HuH-7.5 (cell line): ENCODE measurements at places on chromosomes 5 and 9.

- no peak for DNase-seq
These were observed 89.0 kb downstream of the ARSB start for GRCh38 chr5:78896132-78896531.

DNA sequence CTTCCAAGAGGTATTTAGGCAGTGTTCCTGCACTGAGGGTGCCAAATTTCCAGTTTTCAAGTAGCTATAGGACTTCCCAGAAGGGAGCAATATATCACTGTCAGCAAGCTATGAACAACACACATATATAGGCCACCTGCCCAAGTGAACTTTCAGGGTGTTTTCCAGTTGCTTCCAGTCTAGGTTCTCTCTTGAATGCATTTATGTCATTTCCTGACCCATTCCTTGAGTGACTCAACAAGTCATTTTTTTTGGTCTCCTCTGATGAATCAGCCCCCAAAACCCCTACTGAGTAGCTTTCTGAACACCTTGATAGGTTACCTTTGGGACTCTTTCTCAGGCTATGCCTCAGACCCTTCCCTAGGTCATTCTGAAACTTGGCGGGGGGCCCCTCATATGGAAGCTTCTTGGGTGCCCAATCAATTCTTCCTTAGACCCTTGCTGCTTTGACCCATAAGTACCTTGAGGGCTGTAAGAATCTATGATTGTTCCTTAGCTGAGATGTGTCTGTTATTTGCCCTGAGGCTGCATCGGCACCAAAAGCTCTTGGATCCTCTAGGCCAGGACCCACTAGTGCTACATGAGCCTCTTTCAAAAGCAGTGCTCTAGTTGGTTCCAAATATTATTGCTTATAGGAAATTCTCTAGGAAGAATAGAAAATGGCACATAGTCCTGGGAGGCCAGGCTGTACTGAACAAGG, 12.4 kb downstream of the DNAJB5 start:
- DNase-seq: no peak

DNA sequence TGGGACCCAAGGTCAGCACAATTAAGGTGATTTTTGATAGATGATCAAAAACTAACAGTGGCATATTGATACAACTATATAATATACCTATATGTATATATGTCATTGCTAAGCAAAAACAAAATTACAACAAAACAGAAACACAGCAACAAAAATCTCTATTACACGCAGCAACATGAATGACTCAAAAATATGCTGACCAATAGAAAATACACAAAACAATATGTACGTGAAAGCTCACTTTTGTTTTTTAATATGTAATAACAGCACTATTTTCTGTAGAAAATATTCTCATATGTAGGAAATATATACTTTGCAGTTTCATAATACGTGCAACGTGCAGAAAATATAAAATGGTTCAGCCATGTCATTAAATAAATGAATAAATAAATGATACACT, 1985.7 kb upstream of the CDH9 start:
- DNase-seq: no peak

- no peak for DNase-seq
These were observed 441.5 kb downstream of the ENC1 start for GRCh38 chr5:74199005-74199404.

DNA sequence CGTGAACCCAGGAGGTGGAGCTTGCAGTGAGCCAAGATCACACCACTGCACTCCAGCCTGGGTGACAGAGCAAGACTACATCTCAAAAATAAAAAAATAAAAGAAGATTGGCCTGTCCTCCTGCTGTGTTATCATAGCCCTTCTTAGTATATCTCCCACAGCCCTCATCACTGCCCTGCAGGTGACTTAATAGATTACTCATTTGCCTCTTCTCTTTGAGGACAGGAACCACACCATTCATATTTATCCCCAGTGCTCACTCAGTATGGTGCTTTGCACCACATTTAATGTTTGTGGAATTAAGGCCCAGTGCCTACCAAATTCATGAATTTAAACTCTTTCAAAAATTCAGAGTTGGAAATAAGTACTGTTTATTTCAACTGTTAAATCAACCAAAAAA, 10.3 kb downstream of the IDNK start:
- DNase-seq: no peak

GRCh38 chr9:2605246-2605645, 16.3 kb upstream of the VLDLR start:
- DNase-seq: no peak

- no peak for DNase-seq
These were observed 854.8 kb upstream of the ARRDC3 start for GRCh38 chr5:92237896-92238295.

DNA sequence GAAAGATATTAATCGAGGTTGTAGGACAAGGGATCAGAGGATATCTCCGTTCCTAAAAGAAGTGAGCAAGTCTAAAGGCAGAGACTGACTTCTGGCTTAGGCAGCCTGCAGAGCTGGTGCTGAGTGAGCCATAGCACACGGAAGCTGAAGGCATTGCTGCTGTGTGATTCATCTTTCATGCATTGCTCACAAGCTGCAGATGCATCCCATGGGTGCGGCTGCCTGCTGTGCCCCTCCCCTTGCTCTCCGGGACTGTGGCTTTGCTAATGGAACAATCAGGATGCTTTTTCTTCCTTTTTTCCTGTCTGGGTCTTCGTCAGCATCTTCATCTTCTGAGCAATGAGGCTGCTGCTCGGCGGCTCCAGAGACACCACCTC, 341.4 kb downstream of the DIRAS2 start:
- DNase-seq: no peak

DNA sequence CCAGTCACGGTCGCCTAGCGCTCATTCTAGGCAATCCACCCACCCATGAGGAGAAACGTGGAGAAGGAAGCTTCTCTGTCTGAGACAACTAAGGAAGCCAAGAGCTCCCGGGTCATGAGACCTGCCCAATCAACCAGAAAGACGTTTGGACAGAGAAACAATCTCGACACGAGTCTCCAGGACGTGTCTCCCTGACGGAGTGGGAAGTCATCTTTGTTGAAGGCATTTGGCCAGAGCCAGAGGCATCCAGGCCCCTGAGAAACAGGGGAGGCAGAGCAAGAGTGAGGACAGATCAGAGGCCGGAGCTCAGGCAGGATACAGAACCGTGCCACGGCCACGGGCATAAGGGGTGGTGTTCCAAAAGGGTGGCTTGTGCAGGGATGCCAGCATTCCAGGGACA, 479.0 kb downstream of the SPATA31A7 start:
- no peak for DNase-seq
